ENCODE measurements at places on chromosomes 2 and 18. TPM values are rescaled to one million over a fixed set of nuclear protein-coding genes. Genes with fewer than 3 reads are reported as not detected.

GRCh38 chr2:85145116-85145820, 12.1 kb downstream of the TCF7L1 start:
- DNase-seq: no peak

DNA sequence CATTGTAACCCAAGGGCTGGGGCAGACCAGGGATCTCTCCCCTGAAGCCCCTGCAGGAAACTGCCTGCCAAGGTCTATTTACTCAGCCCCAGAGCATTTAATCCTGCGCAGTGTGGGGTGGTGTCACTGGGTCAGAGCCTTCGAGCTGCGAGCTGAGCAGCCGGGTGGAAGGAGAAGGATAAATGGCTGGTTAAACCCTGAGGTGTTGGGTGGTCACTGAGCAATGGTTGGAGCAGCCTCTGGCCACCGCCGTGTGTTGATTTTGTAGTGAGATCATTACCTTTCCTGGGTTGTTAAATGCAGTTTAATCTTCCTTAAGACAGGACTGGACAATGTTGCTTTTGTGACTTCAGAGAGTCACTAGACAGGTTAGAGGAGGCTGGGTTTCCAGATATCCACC, 98.1 kb downstream of the SETBP1 start:
- DNase-seq: no peak

GRCh38 chr2:162254236-162254871, 11.1 kb upstream of the FAP start:
- DNase-seq: no peak

- DNase-seq: no peak
Measured at GRCh38 chr2:62221141-62221540, 25.2 kb downstream of the B3GNT2 start.

GRCh38 chr2:240255165-240255491, 114.7 kb upstream of the OTOS start:
- DNase-seq: no peak

- no peak for DNase-seq
Measured at GRCh38 chr2:231000211-231000904, 4.4 kb downstream of the SPATA3 start.

Gene CCBE1
- 1.6 TPM for total RNA-seq

GRCh38 chr2:160299540-160299939, 99.5 kb upstream of the ITGB6 start:
- DNase-seq: peak; percentile 85

Gene FMNL2
- 24.7 TPM for total RNA-seq

DNA sequence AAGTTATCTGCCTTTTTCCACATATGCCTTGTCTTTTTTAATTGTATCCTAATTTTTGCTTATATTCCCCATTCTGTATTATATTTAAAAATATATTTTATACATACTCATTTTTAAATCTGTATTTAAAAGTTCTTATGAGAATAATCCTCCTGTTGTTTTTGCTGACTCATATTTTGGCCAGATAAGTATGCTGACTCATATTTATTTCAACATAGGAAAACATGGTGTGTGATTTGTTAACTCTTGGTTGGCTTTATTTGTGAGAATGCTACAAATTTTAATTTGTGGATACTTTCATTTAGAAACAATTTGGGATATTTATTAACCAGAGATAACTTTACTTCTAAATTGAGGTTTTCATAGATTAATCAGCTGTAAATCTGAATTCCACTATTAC, 587.7 kb downstream of the CPS1 start:
- peak; percentile 78 for DNase-seq

GRCh38 chr2:98771264-98771663, 40.3 kb upstream of the MGAT4A start:
- no peak for DNase-seq

Gene RPRM
- not detected for total RNA-seq

DNA sequence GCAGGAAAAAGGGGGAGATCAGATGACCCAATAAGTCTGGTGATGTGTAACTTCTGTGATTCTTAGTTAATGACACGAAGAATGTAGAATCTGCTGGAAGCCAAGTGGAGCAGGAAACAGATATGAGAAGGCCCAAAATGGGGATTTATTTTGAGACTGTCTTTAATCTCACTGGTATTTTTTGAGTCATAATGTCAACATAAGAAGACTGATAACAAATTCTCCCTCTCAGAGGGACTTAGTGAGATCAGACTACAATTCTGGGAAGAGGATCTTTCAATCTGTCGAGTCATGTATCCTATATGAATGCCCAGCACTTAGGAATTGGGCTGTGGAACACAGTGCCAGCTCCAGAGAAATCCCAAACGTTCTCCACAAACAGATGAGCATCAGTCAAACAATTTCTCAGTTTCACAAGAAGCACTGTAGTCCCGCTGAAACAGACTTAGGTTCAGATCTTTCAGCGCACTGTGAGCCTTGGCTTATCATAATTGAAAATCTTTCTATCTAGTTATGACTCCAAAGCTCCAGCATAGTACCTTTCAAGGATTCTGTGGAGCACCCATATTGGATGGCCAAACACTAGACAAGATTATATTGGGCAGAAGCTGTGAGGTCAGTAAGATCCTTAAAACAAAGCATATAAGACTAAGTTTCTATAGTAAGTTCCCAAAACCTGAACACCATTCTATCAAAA, 738.2 kb downstream of the LRP1B start:
- DNase-seq: peak; percentile 53

- DNase-seq: no peak
Measured at GRCh38 chr2:240457223-240458043, 22.0 kb downstream of the GPC1 start.

- DNase-seq: no peak
Measured at GRCh38 chr2:423479-423878, 135.6 kb upstream of the ALKAL2 start.

DNA sequence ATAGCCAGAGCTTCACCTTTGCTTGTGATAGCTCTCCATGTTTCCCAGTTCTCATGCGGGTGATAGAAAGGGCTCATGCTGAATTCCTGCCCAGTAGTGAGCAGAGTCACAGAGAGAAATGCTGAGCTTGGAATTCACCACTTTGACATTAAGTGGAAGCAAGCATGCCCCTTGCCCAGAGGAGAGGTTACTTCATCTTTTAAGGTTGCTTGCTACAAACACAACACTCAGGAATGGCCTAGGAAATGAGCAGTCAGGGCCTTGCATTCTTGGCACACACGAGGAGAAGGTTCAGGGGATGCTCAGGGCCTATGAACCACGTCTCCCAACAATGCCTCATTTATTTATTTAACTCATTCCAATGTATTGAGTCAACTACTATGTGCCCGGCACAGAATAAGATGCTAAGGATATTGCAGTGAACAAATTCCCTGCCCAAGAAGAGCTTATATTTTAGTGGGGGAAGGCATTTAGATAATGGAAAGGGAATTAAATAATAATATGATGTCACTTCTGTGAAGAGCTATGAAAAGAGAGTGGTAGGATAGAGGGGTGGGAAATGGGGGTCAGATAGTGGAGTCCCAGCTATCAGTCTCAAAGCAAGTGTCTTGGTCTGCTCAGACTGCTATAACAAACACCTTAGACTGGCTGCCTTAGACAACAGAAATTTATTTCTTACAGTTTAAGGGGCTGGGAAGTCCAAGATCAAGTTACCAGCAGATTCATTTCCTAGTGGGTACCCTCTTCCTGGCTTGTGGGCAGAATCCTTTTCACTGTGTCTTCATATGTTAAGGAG, 42.1 kb downstream of the DDX18 start:
- peak; percentile 93 for DNase-seq

GRCh38 chr2:22998359-22998758, 386.6 kb upstream of the KLHL29 start:
- no peak for DNase-seq

Gene AQP12B
- total RNA-seq: not detected

DNA sequence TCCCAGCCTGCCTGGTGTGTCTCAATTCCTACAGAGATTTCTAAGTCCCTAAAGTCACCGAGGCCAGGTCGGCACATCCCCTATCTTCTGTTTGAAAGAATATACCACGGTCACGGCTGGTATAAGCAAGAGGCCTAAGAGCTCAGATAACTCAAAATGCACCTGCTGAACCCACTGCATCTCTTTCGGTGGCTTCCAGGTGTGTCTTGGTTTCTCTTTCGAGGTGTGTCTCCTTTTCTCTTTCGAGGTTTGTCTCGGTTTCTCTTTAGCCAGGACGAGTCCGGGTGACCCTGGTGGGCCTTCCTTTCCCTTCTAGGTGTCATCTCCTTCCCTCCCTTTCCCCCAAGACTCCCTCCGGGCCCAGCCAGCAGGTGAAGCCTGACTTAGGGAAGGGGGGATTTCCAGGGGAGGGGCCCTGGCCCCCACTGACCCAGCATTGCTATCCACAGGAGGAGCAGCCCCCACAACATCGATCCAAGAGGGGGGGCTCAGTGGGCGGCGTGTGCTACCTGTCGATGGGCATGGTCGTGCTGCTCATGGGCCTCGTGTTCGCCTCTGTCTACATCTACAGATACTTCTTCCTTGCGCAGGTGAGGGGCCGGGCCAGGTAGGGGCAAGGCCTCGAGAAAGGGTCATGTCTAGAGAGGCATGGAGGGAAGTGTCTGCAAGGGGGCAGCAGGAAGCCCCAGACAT, 8.4 kb downstream of the ITM2C start:
- DNase-seq: no peak

- DNase-seq: no peak
Measured at GRCh38 chr2:11466307-11467128, 557 bp upstream of the E2F6 start.

DNA sequence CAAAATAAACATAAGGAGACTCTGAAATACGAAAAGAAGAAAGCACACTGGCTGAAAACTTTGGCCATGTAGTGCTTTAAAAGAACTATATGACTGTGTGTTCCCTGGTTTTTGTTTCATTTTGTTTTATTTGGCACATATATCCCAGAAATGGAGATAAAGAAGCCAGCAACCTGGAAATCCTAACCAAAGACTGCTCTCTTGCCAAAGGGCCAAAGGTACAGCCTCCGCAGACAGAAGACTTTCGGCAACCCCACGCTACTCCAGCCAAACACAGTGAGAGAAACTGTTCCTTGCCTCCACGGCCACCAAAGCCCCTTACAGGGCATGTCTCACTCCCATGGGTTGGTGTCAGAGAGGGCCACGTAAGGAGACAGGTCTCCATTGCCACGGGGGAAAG, 381.2 kb upstream of the NETO1 start:
- DNase-seq: no peak
